ENCODE measurements at places on chromosomes 2 and 18.

- no peak for DNase-seq
These were observed 80.8 kb downstream of the TGIF1 start for GRCh38 chr18:3530807-3531206.

GRCh38 chr18:48831802-48832201 lies 119.0 kb downstream of the SMAD7 start:
- DNase-seq: no peak

DNA sequence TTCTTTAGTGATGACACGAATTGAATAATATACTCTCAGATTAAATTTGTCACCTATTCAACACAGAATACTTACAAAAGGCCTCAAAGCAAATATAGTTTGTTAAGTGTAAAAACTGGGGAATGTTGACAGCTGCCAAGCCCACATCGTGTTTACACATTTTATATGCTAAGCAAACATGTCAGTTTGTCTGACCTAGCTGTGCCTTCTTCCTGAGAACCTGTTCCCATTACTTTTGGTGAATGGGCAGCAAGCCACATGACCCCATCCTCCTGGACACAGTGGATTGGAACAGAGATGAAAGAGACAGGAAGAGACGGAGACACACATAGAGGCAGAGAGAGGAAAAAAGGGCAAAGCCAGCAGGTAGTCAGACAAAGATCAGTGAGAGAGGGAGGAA lies 22.9 kb upstream of the CUL3 start:
- no peak for DNase-seq

- DNase-seq: no peak
These were observed 921 bp downstream of the PLB1 start for GRCh38 chr2:28496781-28497180.

GRCh38 chr2:230130668-230131364 lies 62.1 kb upstream of the SLC16A14 start:
- DNase-seq: no peak

DNA sequence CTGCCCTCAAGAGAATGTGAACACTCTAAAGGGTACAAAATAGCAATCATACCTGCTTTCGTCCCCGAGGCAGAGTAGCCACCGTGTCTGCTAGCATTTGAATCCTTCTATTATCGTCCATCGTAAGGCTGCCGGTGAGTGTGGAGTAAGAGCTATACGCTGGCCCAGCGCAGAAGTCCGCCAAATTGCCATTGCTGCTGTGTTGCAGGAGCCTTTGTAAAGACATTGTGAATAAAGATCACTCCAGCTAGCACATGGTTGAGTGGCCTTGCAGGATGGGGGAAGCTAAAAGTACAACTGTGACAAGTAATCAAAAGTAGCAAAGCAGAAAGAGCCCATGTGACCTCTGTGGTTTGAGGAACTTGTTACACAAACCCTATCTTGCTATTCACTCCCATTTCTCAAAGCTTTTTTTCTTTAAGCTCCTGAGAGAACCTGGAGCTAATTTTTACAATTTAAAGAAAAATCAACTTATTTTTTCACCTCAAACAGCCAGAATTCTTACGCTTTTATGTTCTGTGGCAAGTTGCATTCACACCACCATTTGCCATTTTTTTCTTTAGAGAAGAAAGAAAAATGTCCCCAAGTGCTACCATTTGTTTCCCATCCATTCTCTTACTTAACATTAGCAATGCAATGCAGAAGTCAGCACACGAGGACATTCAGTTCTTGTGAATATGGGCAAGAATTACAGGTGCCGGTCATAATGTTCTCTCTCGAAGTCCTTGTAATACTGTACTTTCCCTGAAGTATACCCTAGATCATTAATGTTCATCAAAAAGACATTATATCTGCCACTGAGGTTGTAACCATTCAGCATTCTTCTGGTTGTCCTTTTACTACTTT lies at the start of gene CYTIP:
CYTIP (minus strand) TSS at position 295 of the 846 bp plus-strand sequence; CDS start at position 226, 69 bp downstream.
- peak; percentile 93 for DNase-seq

- no peak for DNase-seq
These were observed 3.9 kb upstream of the DCTN1 start for GRCh38 chr2:74384051-74384450.

DNA sequence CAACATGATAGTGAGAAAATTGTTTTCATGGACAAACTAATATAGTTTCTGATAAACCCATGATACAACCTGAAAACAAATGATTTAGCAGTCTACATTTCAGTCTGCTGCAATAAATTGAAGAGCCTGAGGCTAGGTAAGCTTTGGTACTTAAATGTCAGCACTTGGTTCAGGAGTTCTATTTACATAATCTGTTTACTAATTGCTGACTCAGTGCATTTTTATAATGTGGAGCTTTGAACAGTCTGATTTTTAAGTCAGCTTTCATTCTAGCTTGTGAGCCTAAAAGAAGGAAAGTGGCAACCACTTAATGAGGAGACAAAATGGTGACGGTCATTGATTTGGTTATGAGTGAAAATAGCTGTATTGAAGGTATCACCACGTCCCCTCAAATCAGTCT lies 488.6 kb downstream of the CPS1 start:
- no peak for DNase-seq

DNA sequence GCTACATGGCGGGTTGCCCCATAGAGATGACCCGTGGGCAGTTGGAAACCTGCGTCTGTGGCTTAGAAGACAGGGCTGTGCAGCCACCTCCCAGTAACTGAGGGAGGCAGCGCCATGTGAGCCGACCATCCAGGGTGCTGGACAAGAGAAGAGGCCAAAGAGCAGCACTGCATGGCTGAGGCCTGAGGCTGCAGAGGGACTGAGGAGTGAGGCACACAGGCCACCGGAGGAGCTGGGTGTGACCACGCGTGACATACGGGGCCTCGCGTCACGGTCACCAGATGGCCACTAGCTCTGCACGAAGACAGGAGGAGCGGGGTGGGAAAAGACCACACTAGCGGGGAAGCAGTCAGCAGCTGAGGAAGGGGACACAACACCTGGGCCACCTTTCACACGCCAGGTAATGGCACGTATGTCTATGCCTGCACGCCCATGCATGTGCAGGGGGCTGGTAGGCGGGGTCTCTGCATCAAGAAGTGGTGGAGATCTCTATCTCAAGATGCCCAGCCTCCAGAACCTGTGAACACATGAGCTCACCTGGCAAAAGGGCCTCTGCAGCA lies 61.4 kb downstream of the NDUFA10 start:
- DNase-seq: no peak

DNA sequence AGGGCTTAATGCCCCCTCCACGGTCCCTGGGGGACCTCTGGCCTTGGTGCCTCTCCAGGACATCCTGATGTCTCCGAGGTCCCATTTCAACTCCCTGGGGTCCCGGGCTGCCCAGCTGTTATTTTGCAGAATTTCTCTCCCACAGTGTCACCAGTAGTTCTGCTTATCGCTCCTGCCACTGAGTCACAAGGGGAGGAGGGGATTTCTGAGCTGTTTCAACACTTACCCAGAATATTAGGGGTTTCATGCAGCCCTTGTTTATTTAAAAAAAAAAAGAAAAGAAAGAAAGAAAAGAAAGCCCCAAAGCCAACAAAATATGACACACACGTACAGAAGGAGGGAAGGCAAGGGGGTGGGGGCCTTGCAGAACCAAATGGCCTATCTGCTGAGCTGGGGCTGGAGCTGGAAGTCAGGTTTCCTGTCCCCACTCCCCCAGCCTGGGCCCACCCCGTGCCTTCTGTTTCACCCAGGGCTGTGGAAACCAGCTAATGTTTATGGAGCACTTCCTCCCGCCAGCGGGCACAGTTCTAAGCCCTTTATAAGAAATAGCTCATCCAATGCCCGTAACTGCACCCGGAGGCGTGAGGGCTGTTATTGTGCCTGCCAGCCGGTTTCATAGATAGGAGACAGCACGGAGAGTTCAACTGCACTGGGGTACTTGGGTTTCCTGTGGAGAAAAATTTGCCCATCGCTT lies 8.4 kb upstream of the ARID5A start:
- DNase-seq: peak; percentile 84

DNA sequence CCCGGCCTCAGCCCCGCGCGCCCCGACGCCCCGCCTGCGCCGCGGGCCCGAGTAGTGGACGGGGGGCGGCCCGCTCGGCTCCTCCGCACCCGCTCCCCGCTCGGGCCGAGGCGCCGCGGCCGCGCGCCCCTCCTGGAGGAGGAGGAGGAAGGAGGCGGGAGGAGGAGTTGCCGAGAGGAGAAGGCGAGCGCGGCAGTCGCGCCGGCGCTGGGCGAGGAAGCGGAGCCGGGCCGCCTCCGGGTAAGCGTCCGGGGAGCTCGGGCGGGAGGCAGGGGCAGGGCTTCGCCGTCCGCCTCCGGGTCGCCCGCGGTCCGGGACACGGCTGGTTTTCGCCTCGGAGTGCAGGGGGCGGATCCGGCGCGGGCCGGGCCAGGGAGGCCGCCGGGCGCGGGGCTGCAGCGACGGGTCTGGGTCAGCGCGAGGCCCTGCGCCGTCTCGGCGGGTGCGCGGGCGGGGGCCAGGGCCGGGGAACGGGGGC lies at the start of gene SOCS6:
SOCS6 (plus strand) TSS at position 195 of the 478 bp plus-strand sequence. CDS start 35,624 bp downstream, outside the sequence.
- DNase-seq: peak; percentile 73

- DNase-seq: no peak
These were observed 20.4 kb upstream of the PAPOLG start for GRCh38 chr2:60735496-60736250.

DNA sequence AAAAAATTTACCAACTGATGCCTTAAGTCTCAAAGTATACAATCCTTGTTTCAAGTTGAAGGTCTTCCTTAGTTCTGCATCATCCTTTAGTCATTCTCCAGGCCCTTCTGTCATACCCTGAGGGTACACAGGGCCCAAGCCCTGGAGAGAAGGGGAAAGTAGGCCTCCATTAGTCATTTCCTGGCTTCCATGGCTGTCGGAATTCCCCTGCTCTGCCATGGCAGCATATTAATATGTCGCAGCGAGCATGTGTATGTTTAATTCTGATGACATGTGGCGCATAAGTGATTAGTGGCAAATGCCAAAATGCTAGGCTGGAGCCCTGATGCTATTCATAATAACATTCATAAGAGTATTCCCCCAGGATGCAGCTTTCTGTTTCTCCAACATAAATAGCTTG lies 22.1 kb downstream of the GPR39 start:
- peak; percentile 28 for DNase-seq

DNA sequence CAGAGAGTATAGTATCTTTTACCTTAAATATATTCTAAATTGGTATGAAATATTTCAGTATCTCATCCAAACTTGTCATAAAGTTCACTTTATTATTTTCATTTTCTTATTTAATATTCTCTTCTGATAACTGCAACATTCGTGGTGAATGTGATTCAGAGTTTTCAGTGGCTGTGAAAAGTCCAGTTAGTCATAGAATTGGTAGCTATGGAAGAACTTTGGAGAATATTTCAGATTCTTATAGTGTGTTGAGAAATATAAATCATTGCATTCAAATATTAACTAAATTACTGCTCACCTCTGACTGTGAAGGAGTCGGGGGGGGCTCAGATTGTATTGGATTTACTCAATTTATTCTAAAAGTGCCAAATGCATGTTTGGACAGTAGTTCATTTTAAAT lies 178.6 kb upstream of the VWC2L start:
- DNase-seq: no peak

DNA sequence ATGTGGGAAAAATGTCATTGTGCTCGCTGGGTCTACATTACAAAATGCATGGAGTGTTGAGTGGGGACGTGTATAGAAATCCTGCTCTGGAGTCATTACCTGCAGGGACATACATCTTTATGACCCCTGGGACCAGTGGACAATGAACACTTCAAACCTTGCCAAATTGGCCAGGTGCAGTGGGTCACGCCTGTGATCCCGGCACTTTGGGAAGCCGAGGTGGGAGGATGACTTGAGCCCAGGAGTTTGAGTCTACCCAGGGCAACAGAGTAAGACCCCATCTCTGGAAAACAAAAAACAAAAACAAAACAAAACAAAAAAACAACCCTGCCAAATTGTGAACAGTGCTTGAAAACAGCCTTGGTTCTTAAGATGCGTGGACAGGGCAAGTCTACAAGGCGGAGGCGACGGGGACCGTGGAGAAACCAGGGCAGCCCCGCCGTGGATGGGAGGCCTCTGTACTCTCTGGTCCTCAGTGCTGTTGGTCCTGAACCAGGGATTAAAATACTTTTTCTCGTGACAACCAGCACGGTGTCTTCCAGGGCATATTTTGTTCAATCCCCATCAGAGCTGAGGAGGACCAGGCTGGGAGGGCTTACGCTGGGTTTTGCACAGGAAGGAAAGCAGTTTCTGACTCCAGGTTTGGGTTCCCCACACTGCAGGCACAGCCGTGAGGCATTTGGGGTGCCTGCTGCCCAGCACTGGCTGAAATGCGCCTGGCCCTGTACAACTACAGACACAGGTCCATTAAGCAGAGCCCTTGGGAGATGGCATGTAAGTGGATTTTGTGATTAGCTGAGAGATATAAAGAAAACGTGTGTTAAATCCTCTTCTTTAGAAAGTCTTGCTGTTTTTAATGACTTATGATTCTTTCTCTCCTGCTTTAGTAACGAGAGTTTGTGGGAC lies 13.7 kb downstream of the COLEC11 start:
- DNase-seq: no peak

GRCh38 chr2:110768591-110768990 lies 36.2 kb downstream of the ACOXL start:
- DNase-seq: no peak

GRCh38 chr18:22032392-22032961 lies 136.9 kb upstream of the GATA6 start:
- no peak for DNase-seq

- no peak for DNase-seq
These were observed 254.6 kb downstream of the MEIS1 start for GRCh38 chr2:66689456-66690051.
